ENCODE measurements at places on chromosomes 7 and 10.
A peak's percentile ranks its signal among the peaks of the same experiment; 100 is the strongest.

- H3K4me1 ChIP-seq, result no peaks in the 10 kb centered on the region
- no peak overlapping the region for H3K27ac ChIP-seq
- H3K36me3 ChIP-seq, result no peaks in the 10 kb centered on the region
- no peak for DNase-seq
- no peak overlapping the region for H3K4me3 ChIP-seq
Measured at GRCh38 chr10:48491392-48492139, 113.3 kb downstream of the ARHGAP22 start.

- no peaks in the 10 kb centered on the region for H3K27me3 ChIP-seq
- DNase-seq, result no peak
- H3K36me3 ChIP-seq, result no peaks in the 10 kb centered on the region
- H3K4me3 ChIP-seq, result no peak overlapping the region
- H3K4me1 ChIP-seq, result no peaks in the 10 kb centered on the region
Measured at GRCh38 chr10:88810196-88810961, 7.8 kb downstream of the LIPM start.

DNA sequence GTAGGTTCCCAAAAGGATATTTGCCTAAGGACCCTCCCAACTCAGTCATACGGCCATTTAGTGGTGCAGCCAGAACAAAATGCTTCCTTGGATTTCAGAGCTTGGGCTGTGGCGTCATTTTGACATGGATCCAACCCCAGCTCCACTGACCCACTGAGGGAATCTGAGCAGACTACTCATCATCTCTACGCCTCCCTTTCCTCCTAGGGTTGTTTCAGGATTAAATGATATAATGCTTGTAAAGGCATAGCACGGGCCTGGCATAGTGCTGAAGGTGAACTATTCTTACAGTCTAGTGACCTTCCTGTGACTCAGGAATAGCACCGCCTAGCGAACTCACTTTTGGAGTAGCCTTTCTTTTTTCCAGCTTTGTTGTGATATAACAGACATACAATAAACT is 70.3 kb upstream of the LOXL4 start:
- no peak overlapping the region for H3K27ac ChIP-seq
- H3K4me1 ChIP-seq, result no peaks in the 10 kb centered on the region
- DNase-seq, result no peak
- H3K27me3 ChIP-seq, result no peaks in the 10 kb centered on the region
- H3K4me3 ChIP-seq, result no peak overlapping the region

GRCh38 chr10:45040921-45041542 is 40.3 kb downstream of the ZNF22 start:
- H3K27ac ChIP-seq, result no peak overlapping the region
- no peak for DNase-seq
- H3K4me3 ChIP-seq, result no peak overlapping the region
- no peaks in the 10 kb centered on the region for H3K36me3 ChIP-seq

DNA sequence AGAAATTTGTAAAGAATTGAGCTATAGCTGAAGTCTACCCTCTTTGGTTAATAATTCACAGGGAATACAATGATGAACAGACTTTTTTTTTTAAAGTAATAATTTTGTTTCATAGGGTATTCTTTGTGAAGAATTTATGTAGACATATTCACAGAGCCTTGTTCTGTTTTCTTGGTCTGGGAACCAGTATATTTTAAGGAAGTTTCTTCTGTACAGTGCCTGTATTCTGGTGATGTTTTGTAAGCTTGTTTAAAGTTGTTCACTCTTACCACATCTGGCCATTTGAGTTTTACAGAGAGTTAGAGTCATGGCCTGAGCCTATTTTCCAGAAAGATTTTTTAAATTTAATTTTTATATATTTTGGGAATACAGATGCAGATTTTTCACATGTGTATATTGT is 70.3 kb downstream of the CCSER2 start:
- H3K4me3 ChIP-seq, result no peak overlapping the region
- H3K27me3 ChIP-seq, result no peaks in the 10 kb centered on the region
- H3K27ac ChIP-seq, result peak overlapping the region; percentile 58
- no peak for DNase-seq
- H3K36me3 ChIP-seq, result no peaks in the 10 kb centered on the region
- H3K4me1 ChIP-seq, result peaks cover 4% of the 10 kb centered on the region

- no peaks in the 10 kb centered on the region for H3K36me3 ChIP-seq
- no peaks in the 10 kb centered on the region for H3K27me3 ChIP-seq
- no peak overlapping the region for H3K27ac ChIP-seq
- no peak for DNase-seq
- H3K4me3 ChIP-seq, result no peak overlapping the region
Measured at GRCh38 chr7:55307123-55307916, 57.8 kb upstream of the LANCL2 start.

GRCh38 chr10:71207578-71207977 is 4.8 kb upstream of the UNC5B start:
- no peaks in the 10 kb centered on the region for H3K27me3 ChIP-seq
- no peak for DNase-seq
- H3K27ac ChIP-seq, result no peak overlapping the region
- H3K4me1 ChIP-seq, result no peaks in the 10 kb centered on the region
- no peak overlapping the region for H3K4me3 ChIP-seq

- no peak overlapping the region for H3K27ac ChIP-seq
- H3K27me3 ChIP-seq, result no peaks in the 10 kb centered on the region
- DNase-seq, result no peak
- H3K4me1 ChIP-seq, result no peaks in the 10 kb centered on the region
Measured at GRCh38 chr7:1004018-1004852, 21.3 kb downstream of the CYP2W1 start.

DNA sequence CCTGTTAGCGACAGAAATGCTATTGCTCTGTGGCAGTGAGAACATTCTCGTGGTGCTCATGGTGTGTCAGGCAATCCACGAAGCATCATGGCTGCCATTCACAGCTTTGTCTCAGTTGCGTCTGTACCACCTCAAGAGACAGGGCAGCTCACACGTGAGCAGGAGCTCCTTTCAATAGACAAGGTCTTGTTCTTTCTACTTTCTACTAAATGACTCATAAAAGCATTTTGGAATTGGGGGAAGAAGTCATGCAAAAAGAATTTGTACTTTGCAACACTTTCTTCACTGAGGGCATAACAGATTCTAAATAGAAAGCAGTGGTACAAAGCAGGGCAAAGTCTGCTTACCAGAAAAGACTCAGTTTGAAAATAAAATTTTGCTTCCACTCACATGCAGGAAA is 638.5 kb downstream of the PHTF2 start:
- H3K4me3 ChIP-seq, result no peak overlapping the region
- no peaks in the 10 kb centered on the region for H3K36me3 ChIP-seq
- DNase-seq, result no peak
- no peaks in the 10 kb centered on the region for H3K27me3 ChIP-seq
- H3K27ac ChIP-seq, result peak overlapping the region; percentile 63

GRCh38 chr10:59757966-59758365 is 4.7 kb upstream of the MRLN start:
- no peak overlapping the region for H3K4me3 ChIP-seq
- no peaks in the 10 kb centered on the region for H3K27me3 ChIP-seq
- no peak for DNase-seq
- H3K4me1 ChIP-seq, result no peaks in the 10 kb centered on the region
- no peaks in the 10 kb centered on the region for H3K36me3 ChIP-seq

DNA sequence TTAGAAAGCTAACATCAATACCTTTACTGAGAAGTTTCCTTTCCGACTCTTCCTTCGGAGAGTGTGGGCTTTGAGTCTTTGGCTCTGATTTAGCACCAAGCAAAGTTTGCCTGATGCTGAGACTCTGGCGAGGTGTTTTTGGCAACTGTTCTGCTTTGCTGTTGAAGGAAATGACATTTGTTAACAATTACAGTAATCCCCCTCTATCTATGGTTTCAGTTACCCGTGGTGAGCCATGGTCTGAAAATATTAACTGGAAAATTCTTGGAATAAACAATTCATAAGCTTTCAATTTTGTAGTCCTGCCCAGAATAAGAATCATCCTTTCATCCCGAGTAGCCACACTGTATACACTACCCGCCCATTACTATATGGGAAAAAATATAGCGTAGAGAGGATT is 126.3 kb downstream of the ARHGAP21 start:
- no peaks in the 10 kb centered on the region for H3K27me3 ChIP-seq
- peaks cover 95% of the 10 kb centered on the region for H3K36me3 ChIP-seq
- H3K4me1 ChIP-seq, result no peaks in the 10 kb centered on the region
- no peak overlapping the region for H3K27ac ChIP-seq
- H3K4me3 ChIP-seq, result no peak overlapping the region

DNA sequence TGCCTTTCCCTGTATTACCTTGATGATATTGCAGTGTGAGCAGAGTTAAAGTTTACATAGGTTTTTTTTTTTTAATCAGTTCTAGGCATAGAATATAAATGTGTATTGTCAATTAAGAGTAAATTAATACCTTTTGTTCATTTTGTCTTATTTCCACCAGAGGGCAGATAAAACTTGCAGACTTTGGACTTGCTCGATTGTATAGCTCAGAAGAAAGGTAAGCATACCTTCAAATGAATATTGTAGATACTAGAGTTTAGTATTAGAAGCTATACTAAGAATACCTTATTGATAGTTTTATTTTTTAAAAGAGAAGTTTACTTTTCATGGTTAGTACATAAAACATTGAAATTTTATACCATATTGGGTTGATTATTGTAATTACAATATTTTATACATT is 86.8 kb downstream of the MPLKIP start:
- H3K36me3 ChIP-seq, result peaks cover 6% of the 10 kb centered on the region
- no peak overlapping the region for H3K4me3 ChIP-seq
- H3K27me3 ChIP-seq, result no peaks in the 10 kb centered on the region
- H3K4me1 ChIP-seq, result no peaks in the 10 kb centered on the region
- no peak for DNase-seq
